ENCODE measurements at places on chromosomes 3 and 15. TPM values are rescaled to one million over a fixed set of nuclear protein-coding genes. Genes with fewer than 3 reads are reported as not detected.

DNA sequence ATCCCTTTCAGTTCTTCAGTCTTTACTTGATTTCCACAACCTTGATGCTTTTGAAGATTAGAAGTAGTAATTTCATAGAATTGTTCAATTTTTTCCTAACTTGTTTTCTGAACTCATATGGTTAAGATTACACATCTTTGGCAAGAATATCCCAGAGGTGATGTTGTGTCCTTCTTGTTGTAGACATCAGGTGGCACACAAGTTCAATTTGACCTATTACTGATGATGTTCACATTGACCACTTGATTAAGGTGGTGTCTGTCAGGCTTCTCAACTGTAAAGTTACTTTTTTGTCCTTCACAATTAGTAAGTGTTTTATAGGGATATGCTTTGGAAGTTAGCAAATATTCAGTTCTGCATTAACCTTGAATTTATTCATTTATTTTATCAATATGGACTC lies 34.6 kb upstream of the THRB start:
- no peak for DNase-seq

DNA sequence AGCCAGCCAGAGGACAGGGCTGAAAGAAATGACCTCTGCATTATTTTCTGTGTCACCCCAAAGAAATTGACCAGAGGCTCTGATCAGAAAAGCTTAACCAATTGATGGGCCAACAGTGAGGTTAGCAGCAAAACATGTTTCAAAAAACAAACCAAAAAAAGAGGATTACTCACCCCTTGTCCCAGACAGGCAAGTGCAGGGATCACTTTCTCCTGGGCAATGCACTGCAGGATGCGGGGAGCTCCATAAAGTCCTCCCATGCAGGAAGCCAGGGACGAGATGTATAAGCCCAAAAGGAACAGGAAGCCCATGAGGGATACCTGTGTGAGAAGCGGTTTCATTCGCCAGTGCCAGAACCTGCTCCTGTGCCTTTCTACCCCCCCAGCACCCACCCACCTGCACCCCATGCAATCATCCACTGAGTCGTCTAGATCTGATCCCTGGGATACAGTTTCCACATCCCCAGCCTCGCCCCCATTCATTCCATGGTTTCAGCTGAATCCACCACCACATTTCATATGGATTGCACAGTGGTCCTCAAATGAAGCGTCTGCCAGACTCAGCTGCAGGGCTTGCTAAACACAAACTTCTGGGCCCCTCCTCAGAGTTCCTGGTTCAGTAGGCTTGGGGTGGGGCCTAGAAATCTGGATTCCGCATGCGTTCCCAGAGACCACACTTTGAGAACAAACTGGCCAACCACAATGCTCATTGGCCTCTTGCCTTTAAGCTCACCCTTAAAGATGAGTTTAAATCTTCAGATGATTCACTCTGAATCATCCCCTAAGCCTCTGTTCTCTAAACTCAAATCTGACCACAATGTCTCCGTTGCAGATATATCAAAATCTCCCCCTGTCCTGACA lies 54.4 kb upstream of the HEG1 start:
- DNase-seq = peak; percentile 90

GRCh38 chr3:64612082-64612860 lies 75.5 kb downstream of the ADAMTS9 start:
- no peak for DNase-seq

DNA sequence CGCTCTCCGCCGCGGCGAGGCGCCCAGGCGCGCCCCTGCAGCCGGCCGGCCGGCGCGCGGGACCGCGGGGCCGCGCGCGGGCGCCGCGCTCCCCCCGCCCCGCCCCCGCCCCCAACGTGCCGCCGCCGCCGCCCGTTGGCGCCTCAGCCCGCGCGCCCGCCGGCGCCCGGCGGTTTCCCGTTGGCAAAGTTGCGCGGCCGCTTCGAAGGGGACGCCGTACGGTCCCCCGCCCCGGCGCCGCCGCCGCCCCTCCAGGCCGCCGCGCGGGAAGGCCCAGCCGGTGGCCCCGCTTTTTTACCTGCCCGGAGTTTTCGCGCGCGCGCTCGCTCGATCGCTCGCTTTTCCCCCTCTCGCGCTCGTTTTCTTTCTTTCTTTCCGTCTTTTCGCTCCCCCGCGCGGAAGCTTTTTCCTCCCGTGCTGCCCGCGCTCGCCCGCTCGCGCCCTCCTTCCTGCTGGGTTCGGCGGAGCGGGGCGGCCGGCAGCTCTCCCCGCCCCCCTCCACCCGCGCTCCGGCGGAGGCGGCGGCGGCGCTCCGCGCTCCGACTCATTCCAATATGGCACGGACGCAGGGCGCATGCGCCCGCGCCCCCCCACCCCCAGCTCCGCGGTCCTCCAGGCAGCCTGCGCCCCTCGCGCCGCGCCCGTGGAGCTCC lies at the start of gene SFMBT1:
Gene SFMBT1 (minus strand): TSS at position 556 of the 653 bp plus-strand sequence. CDS start 76,945 bp downstream, outside the sequence.
- DNase-seq = peak; percentile 56

- peak; percentile 5 for DNase-seq
These were observed 115.4 kb downstream of the NEK10 start for GRCh38 chr3:27253831-27254230.

Gene ISLR2
- not detected for total RNA-seq

Gene SACM1L
- total RNA-seq = 7.7 TPM

Gene CCDC80
- 240 TPM for total RNA-seq

Gene GALNT15
- not detected for total RNA-seq

Gene FILIP1L
- total RNA-seq = 31.5 TPM

Gene MRPL3
- total RNA-seq = 451 TPM

Gene RHCG
- total RNA-seq = not detected

Data from MG63 (cell line).